ENCODE measurements at places on chromosomes 7 and 10.

- no peak for DNase-seq
Observed at GRCh38 chr10:5530412-5530806, 5.6 kb downstream of the CALML3 start.

GRCh38 chr7:83677180-83677866 lies 28.4 kb upstream of the SEMA3E start:
- peak; percentile 94 for DNase-seq

- no peak for DNase-seq
Observed at GRCh38 chr7:18580950-18581349, 85.4 kb downstream of the HDAC9 start.

DNA sequence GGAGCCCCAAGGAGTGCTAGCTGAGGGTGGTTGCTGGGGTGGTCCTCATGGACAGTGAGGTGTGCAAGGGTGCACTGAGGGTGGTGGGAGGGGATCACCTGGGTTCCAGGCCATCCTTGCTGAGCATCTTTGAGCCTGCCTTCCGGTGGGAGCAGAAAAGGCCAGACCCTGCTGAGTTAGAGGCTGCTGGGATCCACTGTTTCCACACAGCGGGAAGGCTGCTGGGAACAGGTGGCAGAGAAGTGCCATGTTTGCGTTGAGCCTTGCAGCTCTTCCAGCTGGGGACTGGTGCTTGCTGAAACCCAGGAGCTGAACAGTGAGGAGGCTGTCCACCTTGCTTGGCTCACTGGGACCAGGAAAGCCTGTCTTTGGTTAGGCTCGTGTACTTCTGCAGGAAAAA lies 34.9 kb downstream of the PRF1 start:
- no peak for DNase-seq

- peak; percentile 17 for DNase-seq
Observed at GRCh38 chr7:33892945-33893344, 12.4 kb upstream of the BMPER start.

DNA sequence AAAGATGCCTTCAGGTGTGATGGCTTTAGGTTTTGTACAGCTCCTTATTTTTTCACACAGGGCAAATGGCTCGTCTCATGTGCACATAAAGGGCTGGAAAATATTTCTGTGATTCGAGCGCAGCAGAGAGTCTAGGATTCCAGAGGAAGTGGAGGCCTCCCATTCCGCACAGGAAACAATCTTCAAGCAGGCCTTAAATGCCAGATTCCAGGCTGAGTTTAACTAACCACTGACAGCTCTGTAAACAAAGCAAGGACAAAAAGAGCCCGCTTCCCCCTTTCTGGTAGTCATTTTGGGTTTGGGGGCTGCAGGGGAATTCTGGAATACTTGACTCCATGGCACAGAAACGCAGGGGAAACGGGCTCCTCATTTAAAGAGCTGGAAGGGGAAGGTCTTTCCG lies 87.2 kb downstream of the CALD1 start:
- DNase-seq = no peak

DNA sequence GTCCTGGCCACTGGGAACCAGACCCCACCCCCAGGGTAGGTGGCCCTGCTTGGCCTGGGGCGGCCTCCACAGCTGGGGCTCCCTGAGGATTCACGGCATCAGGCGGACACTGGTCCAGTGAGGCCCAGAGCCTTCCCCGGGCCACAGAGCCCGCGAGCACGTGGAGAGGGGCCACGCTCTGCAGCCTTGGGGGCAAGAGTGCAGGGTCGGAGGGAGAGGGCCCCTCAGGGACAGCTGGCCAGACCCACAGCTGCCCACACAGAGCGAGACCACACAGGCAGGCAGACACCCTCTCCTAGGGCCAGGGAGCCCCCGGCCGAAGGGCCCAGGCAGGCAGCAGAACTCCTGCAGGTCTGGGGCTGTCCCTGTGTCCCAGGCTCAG lies 10.7 kb downstream of the VENTX start:
- DNase-seq = no peak

- no peak for DNase-seq
Observed at GRCh38 chr10:96740579-96741281, 20.4 kb upstream of the PIK3AP1 start.

- no peak for DNase-seq
Observed at GRCh38 chr10:71045936-71046335, 157.6 kb upstream of the PCBD1 start.

GRCh38 chr7:91557789-91558404 lies 293.7 kb downstream of the FZD1 start:
- peak; percentile 98 for DNase-seq

DNA sequence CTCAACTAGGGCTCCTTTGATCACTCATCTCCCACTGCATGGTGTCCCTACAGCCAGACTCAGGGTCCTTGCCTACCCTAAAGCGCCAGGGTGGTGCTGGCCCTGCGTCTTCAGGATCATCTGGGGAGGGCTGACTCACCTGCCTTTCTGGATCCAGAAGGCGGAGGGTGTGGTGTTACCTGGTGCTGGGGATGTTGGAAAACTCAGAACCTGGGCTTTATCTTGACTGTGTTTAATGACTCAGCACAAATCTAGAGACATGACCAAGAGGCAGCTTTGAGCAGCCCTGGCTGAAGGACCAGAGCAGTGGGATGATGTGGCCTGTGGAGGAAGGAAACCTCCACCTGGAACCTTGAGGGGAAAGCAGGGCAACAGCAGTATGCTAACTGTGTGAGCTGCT lies 96.5 kb downstream of the GRK5 start:
- DNase-seq = peak; percentile 91

DNA sequence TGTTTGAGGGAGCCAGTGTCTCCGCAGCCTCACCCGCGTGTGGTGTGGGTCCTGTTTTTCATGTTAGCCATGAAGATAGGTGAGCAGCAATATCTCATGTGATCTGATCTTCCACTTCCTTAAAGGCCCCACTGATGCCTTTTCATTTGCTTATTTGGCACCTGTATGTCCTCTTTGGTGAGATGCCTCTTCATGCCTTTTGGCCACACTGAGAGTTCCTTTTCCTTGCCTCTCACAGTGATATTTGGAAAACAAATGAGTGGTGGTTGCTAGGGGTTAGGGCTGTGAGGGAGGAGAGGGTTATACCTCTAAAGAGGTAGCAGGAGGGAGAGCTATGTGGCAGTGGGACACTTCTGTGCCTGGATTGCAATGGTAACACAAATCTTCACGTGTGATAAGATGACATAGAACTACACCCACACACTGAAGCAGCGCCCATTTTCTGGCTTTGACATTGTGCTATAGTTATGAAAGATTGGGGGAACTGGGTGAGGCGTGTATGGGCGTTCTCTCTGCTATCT lies 90.4 kb upstream of the TNS3 start:
- no peak for DNase-seq

DNA sequence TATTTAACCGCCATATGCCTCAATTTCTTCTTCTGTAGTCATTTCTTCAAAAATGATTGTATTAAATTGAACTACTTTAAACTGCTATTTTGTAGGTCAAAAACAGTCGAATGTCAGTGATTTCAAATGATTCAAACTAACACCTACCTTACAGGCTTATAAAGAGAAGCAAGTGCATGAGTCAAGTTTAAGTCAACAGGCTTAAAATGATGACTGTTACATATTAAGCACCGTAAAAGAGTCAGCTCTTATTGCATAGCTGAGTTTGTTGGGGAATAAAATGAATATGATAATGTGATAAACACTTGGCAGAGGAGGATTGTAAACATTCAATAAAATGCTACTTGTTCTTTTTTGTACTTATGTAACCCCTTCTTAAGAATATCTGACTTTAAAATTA lies 90.1 kb upstream of the ANKRD1 start:
- peak; percentile 51 for DNase-seq

- DNase-seq = no peak
Observed at GRCh38 chr10:110597476-110597875, 30.0 kb downstream of the SMC3 start.

GRCh38 chr7:155935005-155935557 lies 122.8 kb upstream of the SHH start:
- peak; percentile 23 for DNase-seq

DNA sequence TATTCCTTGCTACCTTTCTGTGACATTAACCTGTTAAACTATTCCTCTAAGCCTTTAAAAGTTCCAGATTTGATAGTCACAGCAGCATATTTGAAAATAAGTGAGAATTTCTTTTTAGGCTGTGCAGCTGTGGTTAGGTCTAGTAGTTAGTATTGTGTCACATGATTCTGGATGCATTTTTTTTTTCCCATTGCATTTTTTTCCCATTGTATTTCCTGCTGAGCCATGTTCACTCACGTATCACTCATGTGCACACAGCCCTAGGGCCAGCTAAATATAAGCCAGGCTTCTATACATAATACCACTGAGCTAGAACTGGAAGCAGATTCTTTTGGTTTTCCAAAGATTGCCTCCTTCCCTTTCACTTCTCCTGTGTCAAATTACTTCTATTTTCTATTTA lies 37.4 kb downstream of the DNAJC9 start:
- peak; percentile 83 for DNase-seq

GRCh38 chr10:70849582-70850016 lies 33.9 kb downstream of the SGPL1 start:
- peak; percentile 13 for DNase-seq

- DNase-seq = peak; percentile 95
Observed at GRCh38 chr10:123287594-123288247, 133.5 kb downstream of the BUB3 start.

GRCh38 chr10:96673318-96674099 lies 46.8 kb downstream of the PIK3AP1 start:
- DNase-seq = no peak

- DNase-seq = no peak
Observed at GRCh38 chr7:50677638-50677996, 105.1 kb downstream of the GRB10 start.

GRCh38 chr10:71212318-71213126 lies at the start of gene UNC5B:
Gene UNC5B (plus strand): TSS chr10:71212570. CDS start chr10:71212986, 416 bp downstream.
- peak; percentile 92 for DNase-seq

DNA sequence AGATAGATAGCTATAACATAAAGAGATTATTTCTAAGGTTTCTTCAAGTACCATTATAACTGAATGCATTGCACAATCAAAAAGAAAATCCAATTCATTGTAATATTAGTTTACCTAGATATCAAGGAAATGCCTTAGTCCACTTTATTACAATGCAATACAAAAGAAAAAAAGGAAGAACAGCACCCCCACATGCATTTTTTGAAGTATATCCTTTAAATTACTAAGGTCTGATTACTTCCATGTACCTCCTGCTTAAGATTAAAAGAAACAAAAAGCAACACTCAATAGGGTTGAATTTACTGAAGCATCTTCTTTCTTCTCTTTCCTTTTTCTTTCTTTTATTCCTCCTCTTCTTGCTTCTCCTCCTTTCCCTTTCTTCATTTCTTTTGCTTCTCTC lies 973.8 kb upstream of the LRRTM3 start:
- DNase-seq = no peak

- DNase-seq = no peak
Observed at GRCh38 chr10:77002872-77003271, 634.7 kb downstream of the KCNMA1 start.

DNA sequence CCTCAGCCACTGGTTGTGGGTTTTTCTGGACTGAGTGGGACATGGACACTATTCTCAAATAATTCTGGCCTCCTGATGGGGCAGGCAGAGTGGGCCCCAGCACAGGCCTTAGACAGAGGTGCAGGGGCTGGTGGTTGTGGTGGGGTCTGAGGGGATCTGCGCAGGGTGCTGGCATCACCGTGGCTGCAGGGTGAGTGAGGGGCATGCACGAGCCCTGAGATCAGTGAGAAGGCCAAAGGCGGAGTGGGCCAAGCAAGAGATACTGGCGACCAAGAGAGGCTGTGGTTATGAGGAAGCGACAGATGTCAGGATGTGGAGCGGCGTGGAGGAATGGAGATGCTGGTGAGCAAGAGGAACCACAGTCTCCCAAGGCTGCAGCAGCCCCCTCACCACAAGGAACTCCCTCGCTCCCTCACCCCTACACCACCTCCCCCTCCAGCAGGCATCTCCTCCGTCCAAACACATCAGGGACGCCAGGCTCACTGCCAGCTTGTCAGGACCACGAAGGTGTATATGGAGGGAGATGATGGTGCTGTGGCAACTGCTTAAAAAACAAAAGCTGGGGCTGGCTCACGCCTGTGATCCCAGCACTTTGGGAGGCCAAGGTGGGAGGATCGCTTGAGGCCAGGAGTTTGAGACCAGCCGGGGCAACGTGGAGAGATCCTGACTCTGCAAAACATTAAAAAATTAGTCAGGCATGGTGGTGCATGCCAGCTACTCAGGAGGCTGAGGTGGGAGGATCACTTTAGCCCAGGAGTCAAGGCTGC lies 9.6 kb downstream of the PRF1 start:
- no peak for DNase-seq

DNA sequence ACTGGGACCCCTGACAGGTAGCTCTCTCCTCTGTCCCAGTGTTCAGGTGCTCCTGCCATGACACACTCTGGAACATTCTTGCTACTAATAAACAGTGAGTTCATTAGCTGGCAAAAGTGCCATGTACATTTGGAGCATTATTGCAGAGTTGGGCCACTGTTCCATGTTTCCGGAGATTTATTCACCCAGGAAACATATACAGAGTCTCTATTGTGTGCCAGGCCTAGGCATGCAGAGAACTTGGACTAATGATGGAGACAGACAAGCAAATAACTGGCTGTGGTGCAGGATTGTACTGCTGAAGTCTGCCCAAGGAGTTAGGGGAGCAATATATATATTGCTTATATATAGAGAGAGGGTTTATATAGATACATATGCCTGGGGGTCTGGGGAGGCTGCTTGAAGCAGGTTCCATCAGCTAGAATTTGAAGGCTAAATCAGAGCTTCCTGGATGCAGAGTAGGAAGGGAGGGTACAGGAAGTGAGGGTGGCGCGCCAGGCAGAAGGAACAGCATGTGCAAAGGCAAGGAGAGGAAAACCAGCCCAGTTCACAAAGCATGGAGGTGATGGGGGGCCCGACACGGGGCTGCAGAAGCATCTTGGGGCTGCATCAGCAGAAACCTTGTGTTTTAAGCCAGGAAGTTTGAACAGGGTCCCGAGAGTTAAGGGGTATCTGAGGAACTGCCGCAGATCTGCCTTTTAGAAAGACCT lies 22.7 kb upstream of the EEPD1 start:
- no peak for DNase-seq

DNA sequence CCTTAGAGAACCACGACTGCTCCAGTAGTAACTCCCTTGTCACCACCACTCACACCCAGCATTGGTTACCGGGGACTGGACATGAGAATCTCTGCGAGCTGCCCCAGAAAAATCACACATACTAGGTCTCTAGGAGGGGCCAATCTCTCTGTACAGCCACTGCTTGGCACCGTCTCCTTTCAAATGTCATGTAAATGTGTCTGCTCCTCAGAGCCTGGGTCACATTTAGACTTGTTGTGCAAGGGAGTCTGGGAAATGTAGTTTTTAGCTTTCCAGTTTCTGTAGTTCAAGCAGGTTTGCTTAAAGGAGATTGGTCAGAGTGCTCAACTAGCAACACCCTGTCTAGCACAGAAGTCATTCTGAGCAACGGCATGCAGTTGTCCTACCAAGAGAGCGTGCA lies 60.0 kb downstream of the CHN2 start:
- DNase-seq = peak; percentile 30

GRCh38 chr10:102120142-102120990 lies at the start of gene LDB1:
Gene LDB1 (minus strand): TSS chr10:102120368. CDS start chr10:102120110, 258 bp downstream.
- peak; percentile 80 for DNase-seq
